ENCODE measurements at places on chromosomes 12 and 14. TPM values are rescaled to one million over a fixed set of nuclear protein-coding genes. Genes with fewer than 3 reads are reported as not detected.

GRCh38 chr12:9872162-9872561 lies 3.0 kb upstream of the CLEC2B start:
- DNase-seq, result no peak

SERPINA10 gene
- not detected for total RNA-seq

GNB3 gene
- total RNA-seq, result 3.6 TPM

DNA sequence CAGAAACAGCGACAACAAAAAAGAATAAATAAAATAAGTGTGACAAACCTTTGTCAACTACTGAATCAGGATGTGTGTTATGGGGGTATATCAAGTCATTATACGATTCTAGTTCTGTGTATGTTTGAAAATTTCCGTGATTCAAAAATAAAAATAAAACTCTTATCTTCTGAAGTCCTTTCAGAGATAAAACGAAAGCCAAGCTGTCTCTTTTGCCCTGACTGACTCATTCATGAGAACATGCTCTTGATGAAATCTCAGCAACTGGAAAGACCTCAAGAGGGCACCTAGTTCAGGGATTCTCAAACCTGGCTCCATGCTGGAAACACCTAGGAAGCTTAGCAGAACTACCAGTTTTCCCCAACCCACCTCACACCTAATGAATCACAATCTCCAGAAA lies 9.2 kb downstream of the FOXN3 start:
- DNase-seq, result no peak

RIMBP2 gene
- 1.7 TPM for total RNA-seq

NKX2-8 gene
- total RNA-seq, result not detected

GPRC5D gene
- not detected for total RNA-seq

AVPR1A gene
- 4.0 TPM for total RNA-seq

GRCh38 chr14:96754162-96754844 lies 42.9 kb upstream of the VRK1 start:
- DNase-seq, result no peak

TAS2R46 gene
- 2.4 TPM for total RNA-seq

HHIPL1 gene
- 11.6 TPM for total RNA-seq

GRCh38 chr14:97413022-97413539 lies 615.9 kb downstream of the VRK1 start:
- no peak for DNase-seq

DNA sequence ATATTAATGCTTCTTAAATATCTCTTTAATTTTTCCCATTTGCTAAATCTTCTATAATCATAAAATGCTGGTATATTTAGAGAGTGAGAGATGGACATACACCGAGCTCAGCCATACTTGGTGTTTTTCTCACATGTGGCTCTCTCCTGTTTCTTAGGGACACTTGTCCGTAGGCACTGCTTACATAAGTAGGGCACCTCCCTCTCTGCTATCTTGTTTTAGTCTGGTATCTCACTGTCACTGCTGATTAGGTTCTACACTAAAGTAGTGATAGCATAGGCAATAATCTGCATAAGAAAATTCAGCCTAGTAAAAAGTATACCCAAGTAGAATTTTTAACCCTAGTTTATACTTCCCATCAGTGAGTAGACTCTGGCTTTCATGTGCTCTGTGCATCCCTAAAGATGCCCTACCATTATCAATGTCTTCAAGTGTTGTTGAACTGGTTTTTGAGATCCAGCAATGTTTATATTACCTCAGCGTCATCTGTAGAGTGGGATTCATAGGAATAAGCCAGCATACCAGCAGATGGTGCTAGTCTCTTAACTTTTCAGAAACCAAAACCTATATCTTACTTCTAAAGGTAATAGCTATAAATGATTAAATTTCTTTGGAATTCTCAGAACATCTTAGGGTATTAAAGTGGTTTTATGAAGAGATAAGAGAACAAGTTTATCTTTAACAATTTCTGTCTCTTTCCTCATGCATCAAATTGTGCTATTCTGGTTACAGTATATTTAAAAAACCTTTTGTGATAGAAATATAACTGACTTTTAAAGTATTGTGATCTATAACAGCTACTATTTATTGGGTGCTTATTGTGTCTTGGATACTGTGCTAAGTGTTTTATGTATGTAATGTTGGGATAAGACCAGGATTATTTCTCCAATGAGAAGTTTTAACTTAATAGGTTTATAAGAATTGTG lies 32.9 kb downstream of the ARID2 start:
- DNase-seq, result no peak

DNA sequence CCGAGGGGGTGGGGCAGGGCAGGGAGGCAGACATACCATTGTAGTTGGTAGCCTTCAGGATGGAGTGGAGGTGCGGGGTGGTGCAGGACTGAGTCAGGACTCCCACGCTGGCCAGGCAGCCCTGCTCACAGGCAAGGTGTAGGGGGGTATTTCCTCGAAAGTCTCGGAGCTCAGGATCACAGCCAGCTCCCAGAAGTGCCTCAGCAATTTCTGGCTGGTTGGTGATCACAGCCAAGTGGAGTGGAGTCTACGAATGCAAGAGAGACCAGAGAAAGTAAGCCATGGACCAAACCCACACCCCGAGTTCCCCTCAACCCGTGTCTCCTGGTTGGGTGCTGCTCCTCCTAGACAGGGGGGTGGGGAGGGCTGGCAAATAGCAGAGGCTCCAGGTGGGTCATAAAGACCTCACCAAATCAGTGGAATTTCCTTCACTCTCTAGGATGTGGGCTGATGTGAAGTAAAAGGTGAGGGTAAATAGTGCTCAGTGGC lies 1.4 kb downstream of the NFKBIA start:
- no peak for DNase-seq

DDX51 gene
- 9.7 TPM for total RNA-seq

DNA sequence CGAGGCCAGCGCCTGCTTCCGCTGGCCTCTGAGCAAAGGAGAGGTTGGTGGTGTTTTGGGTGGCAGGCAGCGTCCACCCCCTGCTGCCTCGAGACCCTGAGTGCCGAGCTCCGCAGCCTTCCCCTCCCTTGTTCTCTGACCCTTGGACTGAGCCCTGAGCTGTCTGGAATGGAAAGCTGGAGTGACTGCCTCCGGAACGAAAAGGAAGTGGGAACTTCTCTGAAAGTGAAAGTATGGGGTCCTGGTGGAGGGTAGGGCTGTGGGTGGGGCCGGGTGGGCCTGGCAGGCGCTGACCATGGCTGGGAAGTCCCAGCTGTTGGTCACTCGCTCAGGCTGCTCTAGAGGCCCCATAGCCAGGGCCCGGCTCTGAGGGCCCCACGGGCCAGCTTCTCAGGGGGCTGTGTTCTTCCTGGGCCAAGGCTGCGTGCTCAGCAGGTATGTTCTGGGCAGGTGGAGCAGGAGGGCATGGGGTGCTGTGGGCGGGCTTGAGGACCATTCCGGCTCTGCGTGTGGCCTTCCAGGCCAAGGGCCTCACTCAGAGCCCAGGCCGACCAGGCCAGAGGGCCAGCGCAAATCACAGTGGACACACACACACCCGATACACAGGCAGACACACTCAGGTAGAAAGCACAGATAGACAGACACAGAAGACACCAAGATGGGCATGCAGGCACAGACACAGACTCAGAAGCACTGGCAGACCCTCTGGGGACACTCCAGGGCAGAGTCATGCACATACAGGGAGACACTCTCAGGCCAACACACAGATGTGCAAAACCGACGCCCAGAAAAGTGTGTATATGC lies at the start of gene EXOC3L4:
Gene EXOC3L4 (plus strand): TSS at position 320 of the 804 bp plus-strand sequence. CDS start 5,495 bp downstream, outside the sequence.
- DNase-seq, result no peak

DNA sequence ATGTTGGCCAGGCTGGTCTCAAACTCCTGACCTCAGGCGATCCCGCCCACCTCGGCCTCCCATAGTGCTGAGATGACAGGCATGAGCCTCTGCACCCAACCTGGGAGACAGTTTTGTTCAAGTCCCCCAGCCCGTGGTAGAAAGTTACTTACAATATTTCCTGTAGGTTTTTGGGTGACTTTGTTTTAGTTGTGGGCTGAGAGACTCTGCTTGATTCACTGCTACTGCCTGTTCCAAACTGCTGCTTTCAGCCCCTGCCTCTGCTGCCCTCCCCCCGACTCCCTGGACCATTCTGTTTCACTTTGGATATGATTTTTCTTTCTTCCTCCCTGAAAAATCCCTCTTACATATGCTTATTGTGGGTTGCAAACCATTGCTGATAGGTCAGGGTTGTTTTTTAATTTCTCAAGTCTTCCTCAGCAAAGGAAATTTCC lies 13.4 kb upstream of the PCNX1 start:
- DNase-seq, result no peak

ARHGEF25 gene
- total RNA-seq, result 78.8 TPM

GRCh38 chr12:15599266-15600037 lies 189.7 kb downstream of the EPS8 start:
- no peak for DNase-seq

GSC gene
- 0.97 TPM for total RNA-seq

SMOC1 gene
- 28.9 TPM for total RNA-seq

RNASE4 gene
- 44.3 TPM for total RNA-seq

DNA sequence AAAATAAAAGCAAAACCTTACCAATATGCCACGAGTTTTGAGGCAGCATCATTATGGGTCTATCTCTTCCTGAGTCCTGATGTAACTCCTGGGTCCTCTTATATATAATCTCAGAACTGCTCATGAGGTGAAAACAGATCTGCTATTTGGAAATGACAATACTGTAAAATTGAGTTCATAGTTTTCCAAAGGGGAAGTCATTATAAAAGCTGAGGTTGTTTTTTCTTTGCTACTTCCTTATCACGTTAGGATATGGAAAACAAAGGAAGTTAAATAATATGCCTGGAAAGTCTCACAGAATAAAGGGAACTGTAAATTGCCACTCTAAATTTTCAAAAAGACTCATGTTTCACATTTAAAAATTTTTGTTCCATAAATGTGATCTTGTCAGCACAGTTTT lies at the start of gene CD163L1:
Gene CD163L1 (minus strand): TSS at position 78 of the 400 bp plus-strand sequence. CDS start 26 bp downstream, at position 52.
- no peak for DNase-seq

DNA sequence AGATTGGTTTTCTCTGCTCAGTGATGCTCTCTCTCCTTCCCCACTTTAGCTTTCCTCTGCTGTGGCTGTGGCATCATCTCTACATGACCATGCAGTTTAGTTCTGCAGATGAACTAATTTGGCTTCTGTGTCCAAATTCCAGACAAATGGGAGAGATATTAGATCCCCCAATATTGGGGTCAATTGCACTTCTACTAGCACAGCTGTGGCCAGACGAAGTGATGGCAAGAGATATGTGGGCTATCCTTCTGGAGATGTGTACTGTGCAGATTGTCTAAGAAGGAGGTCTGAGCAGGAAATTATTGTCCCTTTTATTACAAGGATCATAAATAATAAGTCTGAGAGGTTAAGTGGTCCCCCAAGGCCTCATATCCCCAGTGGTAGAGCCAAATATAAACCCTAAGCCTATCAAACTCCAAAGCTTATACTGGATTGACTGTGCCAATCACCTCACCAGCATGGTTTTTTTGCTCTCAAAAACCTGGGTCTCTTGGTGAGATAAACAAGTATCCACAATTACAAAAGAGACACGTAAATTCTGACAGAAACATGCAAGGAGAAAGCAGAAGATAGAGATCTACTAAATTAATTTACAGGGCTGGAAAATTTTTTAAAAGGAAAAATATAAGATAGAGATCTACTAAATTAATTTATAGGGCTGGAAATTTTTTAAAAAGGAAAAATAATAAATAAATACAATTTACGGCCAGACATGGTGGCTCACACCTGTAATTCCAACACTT lies 29.1 kb upstream of the GCH1 start:
- no peak for DNase-seq

- DNase-seq, result no peak
Observed at GRCh38 chr12:105466231-105466900, 135.9 kb downstream of the C12orf75 start.

DNA sequence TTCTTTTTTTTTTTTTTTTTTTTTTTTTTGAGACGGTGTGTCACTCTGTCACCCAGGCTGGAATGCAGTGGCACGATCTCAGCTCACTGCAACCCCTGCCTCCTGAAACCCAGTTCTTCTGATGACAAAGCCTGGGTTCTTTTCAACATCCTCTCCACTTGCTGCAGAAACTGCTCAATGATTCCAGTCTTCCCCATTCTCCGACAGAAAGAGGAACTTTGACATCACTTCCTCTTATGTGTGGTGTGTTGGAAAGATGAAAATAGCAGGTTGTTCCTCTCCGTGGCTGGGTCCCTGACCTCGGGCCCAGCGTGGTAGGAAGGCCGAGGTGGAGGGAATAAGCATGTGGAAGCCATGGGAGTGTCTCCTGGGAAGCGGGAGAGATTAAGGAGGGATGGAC lies 198.4 kb downstream of the PHETA1 start:
- no peak for DNase-seq

SNAPC1 gene
- total RNA-seq, result 5.3 TPM

GRCh38 chr12:42447371-42447786 lies 121.4 kb downstream of the PPHLN1 start:
- no peak for DNase-seq

GRCh38 chr12:118089782-118090181 lies 14.0 kb downstream of the VSIG10 start:
- DNase-seq, result no peak

- DNase-seq, result no peak
Observed at GRCh38 chr14:93078870-93079269, 36.9 kb downstream of the ITPK1 start.

C12orf42 gene
- not detected for total RNA-seq

GRCh38 chr14:39033371-39033770 lies 69.7 kb downstream of the SEC23A start:
- DNase-seq, result no peak

- no peak for DNase-seq
Observed at GRCh38 chr12:115452751-115453281, 768.8 kb upstream of the TBX3 start.

DNA sequence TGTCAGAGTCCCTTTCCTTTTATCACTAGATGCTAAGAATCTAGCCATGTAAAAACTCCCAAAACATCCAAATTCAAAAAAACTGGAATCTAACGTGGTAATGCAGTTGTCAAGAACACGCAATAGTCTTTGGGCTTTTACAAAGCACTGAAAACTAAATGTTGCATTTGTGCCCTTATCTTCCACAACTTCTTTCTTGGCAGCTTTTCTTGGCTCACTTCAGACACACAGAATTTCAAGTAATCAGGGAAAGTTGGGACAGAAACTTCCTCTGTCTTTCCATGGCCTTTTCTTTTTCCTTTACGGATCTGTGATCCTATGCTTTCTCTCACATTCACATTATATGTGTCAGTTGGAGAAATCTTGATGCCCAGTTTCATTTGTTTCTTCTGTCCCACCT lies 136.0 kb downstream of the CRADD start:
- no peak for DNase-seq

DNA sequence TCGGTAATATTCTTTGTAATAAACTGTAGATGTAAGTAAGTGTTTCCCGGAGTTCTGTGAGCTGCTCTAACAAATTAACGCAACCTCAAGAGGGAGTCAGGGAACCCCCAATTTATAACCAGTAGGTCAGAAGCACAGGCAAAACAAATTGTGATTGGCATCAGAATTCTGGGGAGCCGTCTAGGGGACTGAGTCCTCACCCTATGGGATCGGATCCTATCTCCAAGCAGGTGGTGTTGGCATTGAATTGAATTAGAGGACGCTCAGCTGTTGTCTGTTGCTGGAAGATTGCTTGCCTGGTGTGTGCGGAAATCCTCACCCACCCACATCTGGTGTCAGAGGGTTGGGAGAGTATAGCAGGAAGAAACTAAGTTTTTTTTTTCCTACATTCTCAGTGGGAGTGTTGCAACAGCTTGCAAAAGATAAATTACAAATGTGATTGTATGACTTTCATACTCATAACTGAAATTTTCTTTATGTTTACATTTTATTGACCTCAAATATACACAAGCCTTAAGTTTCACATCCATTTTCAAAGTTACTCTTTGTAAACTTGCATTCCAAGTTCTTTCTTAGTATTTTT lies 5.5 kb downstream of the TMEM52B start:
- no peak for DNase-seq

GRCh38 chr14:96263347-96264199 lies 7.6 kb downstream of the BDKRB1 start:
- DNase-seq, result no peak

OR6S1 gene
- not detected for total RNA-seq

CDK17 gene
- total RNA-seq, result 50.1 TPM

All from posterior vena cava (tissue), 2 donors.